ENCODE measurements at places on chromosomes 11 and 22. TPM values are rescaled to one million over a fixed set of nuclear protein-coding genes. Genes with fewer than 3 reads are reported as not detected.

DNA sequence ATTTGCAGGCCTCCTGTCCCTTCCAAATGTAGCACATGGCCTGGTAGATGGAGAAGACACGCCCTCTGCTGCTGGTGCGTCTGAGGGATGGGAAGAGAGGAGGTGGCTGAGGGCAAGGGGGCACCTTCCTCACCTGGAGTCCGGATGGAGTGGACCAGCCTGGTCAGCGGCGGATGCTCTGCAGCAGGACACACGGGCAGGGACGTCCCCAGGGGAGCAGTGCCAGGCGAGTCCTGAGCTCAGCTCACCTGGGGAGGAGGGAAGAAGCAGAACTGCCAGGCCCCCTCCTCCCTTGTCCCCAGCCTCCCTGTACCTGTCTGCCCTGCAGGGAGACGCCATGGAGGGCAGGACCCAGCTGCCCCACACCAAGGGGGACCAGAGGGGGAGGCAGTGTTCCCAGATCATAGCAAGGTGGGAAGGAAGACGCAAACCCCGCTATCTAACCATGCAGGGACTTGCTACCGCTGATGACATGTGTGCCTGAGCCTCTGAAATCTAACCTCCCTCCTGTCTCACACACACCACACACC is 1495.9 kb downstream of the BRD1 start:
- DNase-seq: no peak

DNA sequence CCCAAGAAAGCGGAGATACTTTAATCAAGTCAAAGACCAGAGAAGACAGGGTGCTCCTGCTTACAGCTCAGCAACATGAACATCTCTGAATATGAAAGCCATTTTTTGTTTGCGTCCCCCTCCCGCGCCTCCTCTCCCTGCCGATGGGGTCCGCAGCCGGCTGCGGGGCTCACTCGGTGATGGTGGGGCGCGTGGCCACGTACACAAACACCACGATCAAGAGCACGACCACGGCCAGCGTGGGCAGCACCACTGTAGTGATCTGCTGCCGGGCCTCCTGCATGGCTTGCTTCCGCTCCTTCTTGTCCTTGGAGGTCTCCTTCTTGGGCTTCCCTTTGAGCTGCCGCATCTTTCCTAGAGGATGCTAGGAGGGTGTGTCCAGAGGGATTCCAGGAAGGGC is 64.3 kb downstream of the SMCO4 start:
- no peak for DNase-seq

DNA sequence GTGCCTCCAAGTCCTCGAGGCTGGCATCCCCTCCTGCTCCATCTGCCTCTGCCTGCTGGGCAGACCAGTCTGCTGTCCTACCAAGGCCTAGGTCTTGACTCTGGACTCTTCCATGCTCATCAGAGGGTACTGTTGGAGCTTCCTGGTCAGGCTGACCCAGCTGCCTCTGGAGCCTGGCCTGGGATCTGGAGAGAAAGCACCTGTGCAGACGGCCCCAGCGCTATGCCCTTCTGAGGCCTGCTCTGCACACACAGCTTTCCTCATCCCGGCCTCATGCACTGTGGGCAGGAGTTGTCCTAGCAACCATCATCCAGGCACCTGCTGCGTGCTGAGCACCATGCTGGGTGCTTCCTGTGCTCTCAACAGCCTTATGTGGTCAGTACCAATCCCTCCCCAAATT is 70.8 kb downstream of the CDKN1C start:
- DNase-seq: no peak

DNA sequence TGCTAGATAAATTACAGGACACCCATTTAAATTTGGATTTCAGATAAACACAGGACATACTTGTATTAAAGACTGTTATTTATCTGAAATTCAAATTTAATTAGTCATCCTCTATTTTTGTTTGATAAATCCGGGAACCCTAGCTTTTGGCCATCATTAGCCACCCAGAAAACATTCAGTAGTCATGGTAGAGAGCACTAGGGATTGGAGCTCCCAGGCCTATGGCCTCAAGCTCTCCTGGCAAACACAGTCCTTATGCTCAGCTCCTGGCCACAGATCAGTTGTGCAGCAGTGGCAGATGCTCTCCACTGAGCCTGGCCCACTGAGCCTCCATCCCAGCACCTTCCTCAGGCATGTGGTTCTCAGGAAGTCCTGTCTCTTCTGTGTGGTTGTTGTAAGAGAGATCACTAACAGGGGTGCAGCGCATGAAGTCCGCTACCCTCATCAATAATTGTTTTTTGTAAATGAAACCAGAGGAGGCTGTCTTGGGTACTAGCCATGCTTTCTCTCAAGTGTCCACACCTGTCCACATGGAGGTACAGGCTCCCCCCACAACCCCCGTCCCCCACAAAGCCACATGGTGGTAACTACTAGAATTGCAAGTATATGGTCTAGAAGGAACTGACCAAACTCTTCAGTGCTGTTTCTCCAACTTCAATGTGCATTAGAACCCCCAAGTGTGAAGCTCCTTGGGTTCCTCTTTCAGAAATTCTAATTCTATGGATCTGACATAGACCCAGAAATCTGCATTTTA is 1.1 kb upstream of the IRAG1 start:
- DNase-seq: no peak

The GAL gene
- 37.6 TPM for total RNA-seq

- no peak for DNase-seq
Measured at GRCh38 chr11:97414801-97415200, 1025.0 kb downstream of the JRKL start.

Measured in glutamatergic neuron (in vitro differentiated cells).